NCI-H187 treated with DMSO at 0.1 percent for 48 hours (cell line): ENCODE measurements at places on chromosomes 5 and 9.

- DNase-seq, result no peak
These were observed 960 bp downstream of the NR2F1 start for GRCh38 chr5:93583768-93584595.

- no peak for DNase-seq
These were observed 321.8 kb upstream of the MEF2C start for GRCh38 chr5:89204756-89205155.

DNA sequence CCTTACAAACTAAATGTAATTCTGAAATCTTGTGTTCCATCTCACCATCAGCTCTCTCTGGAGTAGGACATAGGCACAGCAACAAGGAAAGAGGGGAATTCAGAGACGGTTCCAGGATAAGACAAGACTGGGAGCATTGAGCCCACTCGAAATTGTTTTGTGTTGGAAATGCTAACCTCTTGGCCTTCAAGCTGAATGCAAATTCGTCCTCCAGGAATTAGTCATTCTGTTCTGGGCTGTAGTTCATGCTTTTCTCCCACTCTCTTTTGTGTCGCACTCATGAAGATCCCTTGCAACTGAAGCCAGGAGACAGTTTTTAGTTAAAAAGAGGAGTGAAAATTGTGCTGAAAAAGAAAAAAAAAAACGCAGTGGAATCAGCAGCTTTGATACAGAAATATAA lies 121.7 kb upstream of the SEMA6A start:
- no peak for DNase-seq

- DNase-seq, result no peak
These were observed 63.9 kb upstream of the SPRY4 start for GRCh38 chr5:142388696-142389095.

DNA sequence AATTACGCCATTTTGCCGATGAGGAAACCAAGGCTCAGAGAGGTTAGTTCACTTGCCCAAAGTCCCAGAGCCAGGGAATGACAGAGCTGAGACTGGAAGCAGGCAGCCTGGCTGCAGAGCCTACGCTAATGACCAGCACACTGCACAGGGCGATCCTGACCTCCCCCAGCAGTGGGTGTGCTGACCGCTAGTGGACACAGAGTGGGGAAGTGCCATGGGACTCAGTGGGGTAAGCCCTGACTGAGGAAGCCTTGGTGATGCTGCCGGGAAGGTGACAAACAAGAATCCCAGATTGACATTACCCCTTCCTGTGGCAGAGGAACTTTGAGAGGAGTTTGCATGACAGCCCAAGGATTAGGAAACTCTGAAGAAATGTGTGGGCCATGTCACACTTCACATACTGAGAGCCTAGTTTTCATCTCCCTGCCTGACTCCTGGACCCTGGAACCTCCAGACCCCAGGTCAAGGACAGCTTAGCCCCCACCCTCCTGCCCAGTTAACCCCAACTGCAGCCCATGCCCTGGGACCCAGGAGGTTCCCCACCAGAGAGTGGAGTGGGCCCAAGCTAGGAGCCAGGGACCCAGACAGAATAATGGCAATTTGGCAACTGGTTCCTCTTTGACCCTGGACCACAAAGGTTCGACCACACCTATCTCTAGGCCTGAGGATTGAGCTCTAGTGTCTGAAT lies 19.7 kb upstream of the CSF1R start:
- DNase-seq, result no peak

DNA sequence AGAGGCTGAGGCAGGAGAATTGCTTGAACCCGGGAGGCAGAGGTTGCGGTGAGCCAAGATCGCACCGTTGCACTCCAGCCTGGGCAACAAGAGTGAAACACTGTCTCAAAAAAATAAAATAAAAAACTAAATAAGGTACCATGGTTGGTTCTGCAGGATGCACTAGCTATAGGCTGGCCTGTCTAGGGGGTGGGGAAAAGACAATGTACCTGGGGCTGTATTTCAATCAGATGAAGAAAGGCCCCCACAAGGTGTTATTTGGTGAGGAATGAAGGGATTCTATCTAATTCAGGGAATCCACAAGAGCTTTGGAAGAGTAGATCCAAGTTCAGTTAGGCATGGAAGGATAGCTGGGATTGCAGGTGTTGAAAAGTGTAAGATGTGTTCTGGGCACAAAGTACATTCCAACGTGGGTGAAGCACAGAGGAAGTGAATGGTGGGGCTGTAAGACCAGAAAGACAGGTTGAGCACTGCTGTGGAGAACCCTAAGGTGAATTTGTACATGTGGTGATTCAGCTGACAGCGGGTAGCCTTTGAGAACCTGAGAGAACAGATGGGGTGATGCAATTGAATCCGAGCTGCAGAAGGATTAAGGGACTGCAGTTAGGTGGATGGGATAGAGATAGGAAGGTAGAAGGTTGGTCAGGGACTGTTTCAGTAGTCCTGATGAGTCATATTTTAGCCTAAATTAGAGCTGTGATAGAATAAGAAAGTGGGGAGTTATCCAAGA lies 71.8 kb downstream of the CAST start:
- DNase-seq, result no peak

GRCh38 chr5:112186401-112186990 lies 232.6 kb downstream of the EPB41L4A start:
- no peak for DNase-seq

- DNase-seq, result no peak
These were observed 14.7 kb downstream of the CRB2 start for GRCh38 chr9:123370526-123371227.

DNA sequence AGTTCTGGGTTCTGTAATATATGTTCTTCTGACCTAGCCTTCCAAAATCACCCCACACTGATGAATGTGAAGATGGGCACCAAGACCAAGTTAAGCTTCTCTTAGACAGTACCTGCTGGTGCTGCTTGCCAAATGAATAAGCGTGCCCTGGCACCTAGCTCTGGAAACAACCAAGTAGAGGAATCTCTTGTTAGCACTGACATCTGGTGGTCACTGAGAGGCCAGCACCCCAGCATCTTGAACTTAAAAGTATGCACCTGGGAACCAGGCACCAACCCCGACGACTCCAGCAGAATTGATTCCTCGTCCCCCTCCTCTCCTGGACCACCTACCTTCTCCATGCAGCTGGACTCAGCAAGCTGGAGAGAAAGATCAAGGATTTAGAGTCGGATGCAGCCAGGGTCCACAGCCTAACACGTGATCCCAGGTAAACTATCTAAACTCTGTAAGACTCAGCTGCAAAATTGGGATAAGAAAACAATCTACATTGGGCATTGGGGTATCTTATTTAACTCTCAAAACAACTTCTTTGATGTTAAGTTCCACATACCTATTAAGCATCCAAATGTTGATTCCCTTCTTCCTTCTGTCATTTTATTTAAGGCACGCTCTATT lies 89.8 kb downstream of the SLC1A3 start:
- DNase-seq, result no peak

- DNase-seq, result no peak
These were observed 50.4 kb upstream of the MTAP start for GRCh38 chr9:21751998-21752397.

DNA sequence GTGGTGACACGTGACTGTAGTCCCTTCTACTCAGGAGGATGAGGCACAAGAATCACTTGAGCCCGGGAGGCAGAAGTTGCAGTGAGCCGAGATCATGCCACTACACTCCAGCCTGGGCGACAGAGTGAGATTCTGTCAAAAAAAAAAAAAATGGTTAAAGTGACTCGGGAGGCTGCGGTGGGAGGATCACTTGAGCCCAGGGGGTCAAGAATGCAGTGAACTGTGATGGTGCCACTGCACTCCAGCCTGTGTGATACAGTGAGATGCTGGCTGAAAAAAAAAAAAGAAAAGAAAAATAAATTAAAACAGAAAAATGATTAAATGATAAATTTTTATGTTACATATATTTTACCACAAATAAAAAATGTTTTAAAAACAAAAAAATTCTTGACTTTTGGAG lies 51.9 kb downstream of the KLF4 start:
- DNase-seq, result no peak

DNA sequence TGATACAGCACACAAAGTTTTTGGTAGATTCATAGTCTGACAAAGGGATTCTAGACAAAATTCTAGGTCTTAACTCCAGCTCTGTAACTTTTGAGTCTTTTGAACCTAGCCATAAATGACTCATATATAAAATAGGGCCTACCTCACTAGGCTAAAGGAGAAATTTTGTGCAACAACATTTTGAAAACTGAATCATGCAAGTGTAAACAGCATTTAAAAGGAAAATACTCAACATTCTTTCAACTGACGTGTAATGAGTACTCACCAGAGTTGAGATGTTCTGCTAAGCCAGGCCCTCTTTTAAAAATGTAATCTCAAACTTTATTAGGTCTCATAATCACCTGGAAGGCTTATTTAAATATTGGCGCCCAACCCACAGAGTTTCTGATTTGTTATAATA lies 113.2 kb downstream of the STK32A start:
- no peak for DNase-seq

DNA sequence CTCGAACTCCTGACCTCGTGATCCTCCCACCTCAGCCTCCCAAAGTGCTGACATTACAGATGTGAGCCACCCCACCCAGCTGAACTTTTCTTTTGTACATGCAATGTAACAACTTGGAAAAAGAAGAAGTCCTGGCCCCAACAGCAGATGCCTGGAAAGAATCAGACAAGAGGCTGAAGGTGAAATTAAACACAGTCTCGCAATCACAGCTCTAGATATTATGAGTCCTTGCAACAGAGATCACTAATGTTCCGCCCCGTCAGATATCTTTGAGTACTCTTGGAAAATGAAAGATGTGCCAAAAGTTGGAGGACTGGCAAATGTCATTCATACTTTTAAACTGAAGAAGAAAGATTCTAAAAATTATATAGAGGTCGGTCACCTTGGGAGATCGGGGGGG lies 254.3 kb downstream of the GLIS3 start:
- no peak for DNase-seq

GRCh38 chr9:112530751-112531205 lies 44.2 kb downstream of the KIAA1958 start:
- no peak for DNase-seq

DNA sequence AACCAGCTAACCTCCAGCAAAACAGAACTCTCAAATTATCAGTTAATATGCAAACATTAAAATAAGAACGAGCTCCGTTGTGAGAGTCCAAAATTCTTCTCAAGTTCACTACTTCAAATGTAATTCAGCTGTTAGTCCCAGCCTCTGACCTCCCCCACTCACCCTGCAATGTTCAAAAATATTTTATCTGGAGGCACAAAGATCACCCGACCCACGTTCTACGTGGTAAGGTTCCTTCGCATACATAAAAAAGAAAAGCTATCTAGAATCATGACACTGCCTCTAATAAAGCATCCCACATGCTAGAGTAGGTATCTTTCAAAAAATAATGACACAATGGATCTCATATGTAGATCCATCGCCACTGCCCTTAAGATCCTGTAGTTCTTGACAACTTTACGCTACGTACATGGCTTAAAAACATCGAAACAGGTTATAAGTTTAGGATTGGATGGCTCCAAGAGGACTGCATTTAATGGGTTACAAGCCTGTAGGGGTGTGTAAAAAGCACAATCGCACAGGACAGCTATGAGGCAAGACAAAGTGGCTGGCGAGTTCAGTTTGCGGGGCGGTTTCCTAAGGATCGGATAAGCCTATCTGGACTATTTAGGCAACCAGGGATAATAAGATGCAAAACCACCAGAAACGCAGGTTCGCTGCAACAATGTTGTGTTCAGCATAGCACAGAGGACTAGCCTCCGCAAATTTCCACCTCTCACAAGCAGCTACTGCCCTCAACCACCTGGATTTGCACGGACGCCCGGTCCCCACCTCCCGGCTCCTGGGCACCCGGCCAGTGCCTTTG lies 969 bp downstream of the CLK4 start:
- DNase-seq, result no peak

DNA sequence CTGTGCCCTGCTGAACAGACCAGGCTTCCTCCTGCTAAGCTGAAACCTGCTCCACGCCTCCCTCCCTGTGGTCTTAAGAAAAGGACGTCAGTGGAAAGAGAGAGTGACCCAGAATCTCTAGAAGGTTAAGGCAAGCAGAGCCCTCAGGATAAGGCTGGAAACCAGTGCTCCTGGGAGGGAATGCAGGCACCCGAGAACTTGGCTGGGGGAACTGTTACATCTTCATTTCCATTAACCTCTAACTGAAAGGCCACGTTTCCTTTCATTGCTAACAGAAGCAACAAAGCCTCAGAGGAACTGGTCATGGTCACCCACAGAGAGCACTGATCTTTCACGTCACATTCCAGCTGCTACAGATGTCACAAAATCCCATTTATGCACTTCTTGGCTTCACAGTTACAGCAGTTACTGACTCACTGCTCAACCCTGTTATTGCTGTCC lies 26.1 kb upstream of the AKNA start:
- no peak for DNase-seq

GRCh38 chr9:70073193-70073592 lies 29.5 kb downstream of the MAMDC2 start:
- DNase-seq, result no peak

DNA sequence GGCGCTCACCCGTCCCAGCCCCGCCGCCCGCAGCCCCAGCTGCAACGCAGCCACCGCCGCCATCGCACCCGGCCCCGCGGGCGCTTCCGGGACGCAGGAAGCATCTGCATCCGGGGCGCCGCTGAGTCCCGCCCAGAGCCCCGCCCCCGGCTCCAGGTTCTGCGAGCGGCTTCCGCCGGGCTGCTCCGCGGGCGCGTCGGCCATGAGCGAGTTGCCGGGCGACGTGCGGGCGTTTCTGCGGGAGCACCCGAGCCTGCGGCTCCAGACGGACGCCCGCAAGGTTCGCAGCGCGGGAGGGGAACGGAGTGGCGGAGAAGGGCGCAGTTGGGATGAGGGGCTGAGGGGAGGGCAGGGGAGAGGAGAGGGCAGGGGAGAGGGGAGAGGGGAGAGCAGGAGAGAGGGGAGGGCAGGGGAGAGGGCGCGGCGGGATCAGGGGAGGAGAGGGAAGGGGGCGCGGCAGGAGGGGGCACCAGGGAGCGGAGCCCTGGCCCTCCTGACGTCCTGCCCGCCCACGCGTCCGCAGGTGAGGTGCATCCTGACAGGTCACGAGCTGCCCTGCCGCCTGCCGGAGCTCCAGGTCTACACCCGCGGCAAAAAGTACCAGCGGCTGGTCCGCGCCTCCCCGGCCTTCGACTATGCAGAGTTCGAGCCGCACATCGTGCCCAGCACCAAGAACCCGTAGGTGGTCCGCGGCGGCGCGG lies at the start of the genes SURF1 and SURF2:
Gene SURF1 (minus strand): TSS at position 97 of the 701 bp plus-strand sequence. CDS start 34 bp downstream, at position 63.
Gene SURF2 (plus strand): TSS at position 160 of the 701 bp plus-strand sequence. CDS start 43 bp downstream, at position 203.
- no peak for DNase-seq

DNA sequence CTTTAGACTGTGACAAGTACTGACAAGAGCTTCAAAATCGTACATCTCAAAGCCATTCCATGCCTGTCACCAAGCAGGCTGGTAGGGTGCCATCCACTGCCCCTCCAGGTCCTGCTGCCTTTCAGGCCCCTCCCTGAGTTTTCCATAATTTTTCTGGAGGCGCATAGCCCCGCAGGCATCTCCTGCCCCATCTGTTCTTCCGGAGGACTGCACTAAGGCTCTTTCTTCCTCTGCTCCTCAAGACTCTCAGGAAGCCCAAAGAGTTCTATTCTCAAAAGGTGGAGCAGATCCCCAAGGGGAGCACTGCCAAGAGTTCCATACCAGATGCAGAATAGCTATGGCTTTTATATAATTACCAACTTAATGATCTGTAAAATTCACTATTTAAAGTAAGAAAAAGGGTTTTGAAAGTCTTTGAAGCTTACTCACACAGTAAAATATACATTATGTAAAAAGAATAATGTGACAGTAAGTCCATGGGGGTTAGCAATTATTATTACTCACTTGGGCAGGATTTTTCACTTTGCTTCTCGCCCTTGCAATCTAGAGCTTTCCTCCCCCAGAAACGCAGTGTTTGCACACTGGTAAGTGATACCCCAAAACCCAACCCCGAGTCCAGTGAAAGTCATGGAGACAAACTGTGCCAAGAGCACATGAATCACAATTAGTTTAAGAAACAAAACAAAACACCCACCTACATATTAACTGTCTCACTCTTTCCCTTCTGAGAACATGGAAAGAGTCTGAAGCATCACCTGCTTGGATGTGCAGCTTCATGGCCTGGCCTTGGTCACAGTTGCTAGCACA lies 114.1 kb upstream of the DAPK1 start:
- DNase-seq, result no peak
